ENCODE measurements at places on chromosomes 1 and 21.
A peak's percentile ranks its signal among the peaks of the same experiment; 100 is the strongest.

DNA sequence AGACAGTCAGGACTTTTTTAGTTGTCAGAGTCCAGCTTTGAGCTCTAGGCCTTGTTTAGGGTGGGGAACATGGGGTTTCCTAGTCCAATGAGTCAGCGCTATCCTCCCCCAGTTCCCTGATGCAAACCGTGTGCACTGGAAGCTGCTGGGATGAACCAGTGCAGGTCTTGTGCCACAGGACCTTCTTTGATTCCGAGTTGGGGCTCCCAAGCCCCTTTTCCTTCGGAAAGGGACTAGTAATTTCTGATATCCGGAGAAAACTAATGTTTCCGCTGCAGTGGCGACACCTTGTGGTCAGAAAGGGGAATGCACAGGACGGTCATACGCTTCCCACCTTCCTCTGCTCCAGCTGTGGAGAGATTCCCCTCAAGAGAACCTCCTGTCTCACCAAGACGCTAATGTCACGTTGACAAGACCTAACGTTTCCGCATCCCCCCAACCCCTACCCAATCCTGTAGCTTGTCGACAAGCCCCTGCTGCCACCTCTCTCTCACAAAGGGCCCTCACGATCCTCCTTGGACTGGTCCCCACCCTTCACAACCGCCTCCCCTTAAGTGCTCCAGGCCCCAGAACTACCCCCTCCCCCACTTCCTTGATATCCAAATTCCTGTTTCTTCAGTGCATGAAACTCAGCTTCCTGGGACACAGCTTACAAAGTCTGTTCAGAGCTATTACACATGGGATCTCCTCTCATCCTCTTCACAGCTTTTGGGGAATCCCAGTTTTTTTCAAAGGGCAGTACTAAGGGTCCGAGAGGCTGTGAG, 30.9 kb downstream of the GPA33 start:
- peak; percentile 76 for DNase-seq

- no peak for DNase-seq
Observed at GRCh38 chr21:26599261-26599660, 26.2 kb upstream of the CYYR1 start.

- no peak for DNase-seq
Observed at GRCh38 chr1:214485151-214485550, 66.3 kb downstream of the PTPN14 start.

GRCh38 chr1:201354901-201355295, 22.6 kb downstream of the TNNT2 start:
- no peak for DNase-seq

- DNase-seq: no peak
Observed at GRCh38 chr1:154075746-154076145, 79.1 kb downstream of the NUP210L start.

- DNase-seq: no peak
Observed at GRCh38 chr1:4797429-4797828, 143.0 kb downstream of the AJAP1 start.

GRCh38 chr1:45043094-45043493, 31.0 kb downstream of the UROD start:
- no peak for DNase-seq

DNA sequence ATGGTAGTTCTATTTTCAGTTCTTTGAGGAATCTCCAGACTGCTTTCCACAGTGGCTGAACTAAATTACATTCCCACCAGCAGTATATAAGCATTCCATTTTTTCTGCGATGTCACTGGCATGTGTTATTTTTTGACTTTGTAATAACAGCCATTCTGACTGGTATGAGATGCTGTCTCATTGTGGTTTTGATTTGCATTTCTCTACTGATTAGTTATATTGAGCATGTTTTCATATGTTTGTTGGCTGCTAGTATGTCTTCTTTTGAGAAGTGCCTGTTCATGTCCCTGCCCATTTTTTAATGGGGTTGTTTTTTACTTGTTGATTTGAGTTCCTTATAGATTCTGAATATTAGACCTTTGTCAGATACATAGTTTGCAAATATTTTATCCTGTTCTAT, 87.9 kb downstream of the RPS6KC1 start:
- no peak for DNase-seq

- DNase-seq: no peak
Observed at GRCh38 chr1:49630156-49630555, 393.6 kb downstream of the AGBL4 start.

DNA sequence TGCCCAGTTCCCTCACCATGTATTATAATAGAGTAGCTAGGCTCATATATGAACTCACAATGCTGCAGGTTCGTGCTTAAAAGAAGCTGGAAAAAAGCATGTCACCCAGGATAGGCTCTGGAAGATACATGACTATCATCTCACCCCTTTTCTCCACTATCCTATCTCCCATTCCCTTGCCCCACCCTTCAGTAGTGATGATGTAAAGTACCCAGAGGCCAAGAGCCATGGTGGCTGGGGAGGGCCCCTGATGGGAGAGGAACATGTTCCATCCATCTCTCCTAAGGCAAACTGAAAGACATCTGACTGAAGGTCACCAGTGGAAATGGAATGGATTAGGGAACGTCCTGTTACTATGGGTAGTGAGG, 20.3 kb upstream of the RBBP5 start:
- DNase-seq: no peak

GRCh38 chr1:77267035-77267434, 14.8 kb upstream of the AK5 start:
- no peak for DNase-seq
